MV-4-11 (cell line): ENCODE measurements at places on chromosomes 12 and 14.

GRCh38 chr12:46702581-46703344 lies 123.0 kb downstream of the SLC38A4 start:
- peak; percentile 93 for DNase-seq

DNA sequence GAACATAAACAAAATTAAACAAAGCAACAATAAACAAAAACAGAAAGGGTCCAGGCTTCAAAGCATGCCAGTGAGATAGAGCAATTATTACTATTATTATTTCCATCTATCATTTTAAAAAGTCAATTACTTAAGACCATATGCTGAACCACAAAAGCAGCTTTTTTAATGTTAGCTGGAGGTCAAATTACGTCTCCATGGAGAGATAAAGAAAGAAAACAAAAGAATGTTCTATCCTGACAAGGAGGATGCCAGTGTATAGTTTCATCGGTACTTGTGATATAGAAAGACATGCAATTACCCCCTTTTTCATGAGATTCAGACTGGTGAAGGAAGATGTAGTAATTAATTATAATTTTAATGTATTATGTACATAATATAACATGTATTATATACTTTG lies 81.6 kb upstream of the DCN start:
- DNase-seq, result no peak

DNA sequence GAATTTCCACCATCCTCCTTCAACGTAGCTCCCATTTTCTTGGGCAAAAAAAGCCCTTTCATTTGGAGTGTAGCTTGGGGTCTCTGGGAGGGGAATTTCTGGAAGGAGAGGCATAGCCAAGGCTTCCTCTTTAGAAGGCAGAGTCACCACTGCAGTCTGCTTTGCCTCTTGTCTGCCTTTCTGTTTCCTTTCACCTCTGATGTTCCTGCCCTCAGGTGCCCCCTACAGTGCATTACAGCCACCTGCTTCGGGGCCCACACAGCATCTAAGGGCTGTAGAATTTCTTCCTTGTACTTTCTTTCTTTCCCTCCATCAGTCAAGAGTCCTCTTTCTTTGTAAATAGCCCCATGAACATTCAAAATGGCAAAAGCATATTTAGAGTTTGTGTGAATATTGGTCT lies 1313.9 kb downstream of the TMEM121 start:
- DNase-seq, result no peak

DNA sequence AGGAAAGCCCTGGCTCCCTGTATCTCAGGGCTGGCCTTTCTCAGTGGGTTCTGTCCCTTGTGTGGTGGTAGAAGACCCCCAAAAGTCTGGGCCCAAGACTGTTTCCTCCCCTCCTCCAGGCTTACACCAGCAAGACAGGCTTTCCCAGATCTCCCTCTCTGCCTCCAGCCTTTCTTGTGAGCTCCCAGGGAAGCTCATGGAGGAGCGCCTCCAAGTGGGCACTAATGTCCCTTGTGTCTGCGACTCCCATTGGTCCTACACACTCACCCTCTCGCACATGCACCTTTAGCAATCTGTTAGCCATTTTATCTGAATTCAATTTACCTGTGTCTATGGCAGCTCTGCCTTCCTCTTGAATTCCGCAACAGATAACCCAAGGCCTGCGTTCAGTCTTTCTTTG lies 251.1 kb upstream of the CAND1 start:
- DNase-seq, result no peak

DNA sequence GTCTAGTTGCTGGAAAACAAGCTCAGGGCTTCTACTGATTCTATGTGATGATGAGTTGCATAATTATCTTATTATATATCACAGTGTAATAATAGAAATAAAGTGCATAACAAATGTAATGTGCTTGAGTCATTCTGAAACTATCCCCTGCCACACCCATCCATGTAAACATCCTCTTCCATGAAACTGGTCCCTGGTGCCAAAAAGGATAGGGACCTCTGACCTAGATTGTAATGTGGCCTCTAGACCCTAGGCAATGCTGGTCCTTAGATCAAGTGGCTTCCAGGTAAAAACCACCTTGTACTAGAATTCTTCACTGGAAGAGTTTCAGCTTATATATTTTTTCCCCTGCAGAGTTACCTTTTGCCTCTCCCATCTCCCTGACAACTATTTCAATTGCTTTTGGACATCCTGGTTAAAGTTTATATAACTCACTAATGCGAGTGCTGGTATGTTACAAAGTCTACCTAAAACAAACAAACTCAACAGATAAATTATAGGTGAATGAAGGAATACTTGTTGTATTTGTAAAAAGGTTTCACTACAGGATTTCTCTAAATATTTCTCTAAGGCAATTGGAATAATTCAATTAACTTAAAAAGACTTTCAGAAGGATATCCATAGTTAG lies 462.5 kb downstream of the NAV3 start:
- no peak for DNase-seq
